ENCODE measurements at places on chromosomes 12 and 14.

DNA sequence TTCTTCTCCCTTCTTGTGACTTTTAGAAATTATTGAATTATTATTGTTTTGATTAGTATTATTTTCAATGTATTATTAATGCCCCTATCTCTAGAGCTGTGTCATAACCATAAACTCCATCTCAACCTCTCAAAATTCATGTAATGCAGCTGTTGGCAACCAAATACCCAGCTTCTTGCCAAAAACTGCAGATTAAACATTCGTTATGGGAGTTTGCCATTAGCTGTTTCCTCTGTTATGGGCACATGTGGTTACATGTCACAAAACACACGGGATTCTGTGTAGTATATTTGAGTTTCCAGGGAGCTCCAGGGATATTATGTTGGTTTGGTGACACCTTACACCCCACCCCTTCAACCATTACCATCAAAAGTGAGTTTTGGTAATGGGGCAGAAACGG, 2.8 kb upstream of the ALX1 start:
- DNase-seq = no peak

DNA sequence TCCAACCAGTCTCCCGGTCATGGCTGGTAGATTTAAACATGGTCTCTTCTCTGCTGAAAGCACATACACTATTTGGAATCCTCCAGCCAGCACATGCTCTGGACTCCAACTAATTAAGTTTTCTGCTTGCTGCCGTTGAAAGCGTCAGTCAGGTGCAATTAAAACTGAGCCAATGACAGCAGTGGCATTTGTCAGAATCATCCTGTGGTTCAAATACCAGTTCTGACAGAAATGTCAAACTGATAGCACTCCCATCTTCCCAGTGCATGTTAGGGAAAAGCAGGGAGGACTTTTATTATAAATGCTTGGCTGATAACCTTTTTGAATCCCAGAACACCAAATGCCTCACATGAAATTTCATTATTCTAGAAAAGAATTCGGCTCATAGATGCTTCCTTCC, 401.8 kb downstream of the PDZRN4 start:
- no peak for DNase-seq

- DNase-seq = no peak
Observed at GRCh38 chr12:115569345-115570068, 708.0 kb downstream of the MED13L start.

DNA sequence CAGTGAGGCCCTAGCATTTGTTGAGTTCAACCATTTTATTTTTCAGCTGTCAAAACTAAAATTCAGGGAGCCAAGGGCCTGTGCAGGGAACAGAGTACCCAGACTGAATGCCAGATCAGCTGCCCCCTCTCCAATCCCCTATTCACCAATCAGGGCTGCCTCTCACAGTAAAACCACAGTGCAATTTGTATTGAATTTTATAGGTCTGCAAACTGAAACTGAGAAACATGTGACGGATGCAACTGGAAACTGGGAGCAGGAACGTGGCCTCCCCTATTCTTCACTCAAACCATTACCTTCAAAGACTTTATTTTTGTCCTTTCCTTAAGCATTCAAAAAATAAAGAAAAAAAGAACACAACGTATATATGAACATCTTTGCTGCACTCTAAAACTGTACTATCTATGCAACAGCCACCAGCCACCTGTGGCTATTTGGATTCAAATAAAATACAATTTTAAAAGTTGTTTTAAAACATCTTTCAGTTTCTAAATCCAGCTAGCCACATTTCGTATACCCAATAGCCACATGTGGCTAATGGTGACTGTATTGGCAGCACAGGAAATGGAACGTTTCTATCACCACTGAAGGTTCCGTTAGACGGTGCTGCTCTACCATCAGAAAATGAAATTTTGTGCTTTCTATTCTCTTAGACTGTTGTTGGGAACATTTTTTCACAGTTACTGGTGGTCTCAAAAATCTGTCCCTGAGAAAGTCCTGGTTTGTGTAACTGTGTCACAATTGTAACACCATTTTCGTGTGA, 371.3 kb upstream of the FAR2 start:
- no peak for DNase-seq

- DNase-seq = no peak
Observed at GRCh38 chr14:75022655-75023054, 19.9 kb downstream of the EIF2B2 start.

DNA sequence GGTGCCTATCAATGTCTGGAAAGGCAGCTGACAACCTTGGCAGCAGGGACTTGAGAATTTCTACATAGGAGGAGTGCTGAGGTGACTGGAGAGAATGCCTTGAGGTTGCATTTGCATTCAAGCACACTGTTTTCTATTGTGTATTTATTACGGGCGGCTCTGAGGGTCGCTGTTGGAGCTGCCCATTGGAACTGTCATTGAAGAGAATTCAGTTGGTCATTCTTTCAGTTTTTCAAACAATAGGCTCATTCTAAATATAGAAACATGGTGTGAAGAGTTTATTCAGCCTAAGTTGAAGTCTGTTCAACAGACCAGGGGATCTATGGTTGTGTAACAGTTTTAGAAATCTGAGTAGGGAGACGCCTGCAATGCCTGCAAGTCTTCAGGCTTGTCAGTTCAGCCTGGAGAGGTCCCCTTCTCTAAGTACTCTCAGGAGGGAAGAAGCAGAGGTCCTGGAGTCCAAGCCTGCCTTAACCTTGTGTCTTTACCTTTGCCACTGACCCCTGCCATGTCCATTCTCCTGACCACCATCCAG, 9.8 kb upstream of the ABHD12B start:
- no peak for DNase-seq

DNA sequence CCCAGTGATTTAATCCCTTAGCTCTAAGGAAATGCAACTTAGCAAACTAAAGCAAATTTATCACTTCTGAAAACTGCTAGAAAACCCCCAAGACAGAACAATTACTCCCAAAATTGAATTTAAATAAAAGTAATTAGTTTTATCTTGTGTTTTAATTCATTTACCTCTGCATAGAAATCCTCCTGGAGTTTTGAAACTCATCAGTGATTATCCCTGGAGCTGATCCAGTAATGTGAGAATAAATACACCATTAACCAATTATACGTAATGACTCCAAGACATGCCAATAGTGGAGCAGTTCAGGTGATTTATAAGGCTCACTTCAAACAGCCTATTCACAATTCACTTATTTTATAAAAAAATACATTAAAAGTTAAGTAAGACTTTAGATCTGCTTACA, 855.3 kb upstream of the FLRT2 start:
- DNase-seq = no peak

DNA sequence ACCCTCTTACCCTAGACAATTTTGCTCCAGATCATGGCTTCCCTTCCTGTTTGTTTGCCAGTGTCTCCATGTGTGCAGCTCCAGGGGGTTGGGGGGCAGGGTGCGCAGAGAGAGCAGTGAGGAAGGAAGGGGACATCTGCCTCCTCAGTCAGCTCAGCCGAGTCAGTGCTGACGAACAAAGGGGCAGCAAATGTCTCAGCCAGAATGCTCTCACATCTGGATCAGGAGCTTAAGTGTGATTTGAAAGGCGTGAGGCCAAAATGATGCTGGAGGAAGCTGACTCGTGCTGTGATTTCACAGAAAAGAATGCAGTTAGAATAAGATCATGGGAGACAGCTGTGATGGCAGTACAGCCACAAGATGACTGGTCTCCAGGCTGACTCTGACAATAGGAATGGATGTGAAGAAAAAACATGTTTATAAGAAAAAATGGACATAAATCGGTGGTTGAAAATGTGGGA, 27.1 kb upstream of the CDK17 start:
- no peak for DNase-seq

DNA sequence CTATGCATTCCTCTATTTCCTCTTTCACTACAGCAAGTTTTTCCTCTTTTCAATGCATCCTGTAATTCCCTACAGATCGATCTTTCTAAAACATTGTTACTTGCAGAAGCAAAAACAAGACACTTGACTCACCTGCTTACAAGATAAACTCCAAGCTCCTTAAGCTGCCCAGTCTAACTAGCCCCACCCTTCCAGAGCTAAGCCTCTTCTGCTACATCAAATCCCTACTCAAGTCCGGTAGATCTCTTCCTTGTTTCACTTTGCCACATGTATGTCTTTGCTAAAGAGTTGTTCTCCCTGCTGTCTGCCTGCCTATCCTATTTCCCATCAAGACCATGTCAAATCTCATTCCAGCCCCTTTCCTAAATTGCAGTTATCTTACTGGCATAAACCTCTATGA, 724.8 kb downstream of the C12orf50 start:
- no peak for DNase-seq

GRCh38 chr12:91172096-91172495, 10.5 kb downstream of the DCN start:
- DNase-seq = no peak

DNA sequence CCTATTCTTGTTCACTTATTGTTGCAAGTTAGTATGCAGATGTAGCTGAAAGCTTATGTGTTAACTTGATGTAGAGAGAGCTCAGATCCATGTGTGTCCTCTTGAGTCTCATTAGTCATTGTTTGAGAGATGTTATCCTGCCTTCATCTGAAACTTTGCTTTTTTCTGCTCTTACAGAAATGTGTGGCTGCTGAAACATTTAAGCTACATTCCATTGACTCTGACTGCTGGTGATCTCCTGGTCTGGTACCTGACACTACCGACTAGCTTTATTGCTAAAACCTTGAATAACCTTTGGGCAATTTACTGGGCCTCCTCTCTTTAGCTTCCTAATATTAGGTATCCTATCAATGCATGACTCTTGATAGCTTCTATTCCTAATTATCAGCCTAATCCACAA, 705.6 kb upstream of the FOXG1 start:
- no peak for DNase-seq

- no peak for DNase-seq
Observed at GRCh38 chr12:40970320-40970907, 217.7 kb upstream of the PDZRN4 start.

DNA sequence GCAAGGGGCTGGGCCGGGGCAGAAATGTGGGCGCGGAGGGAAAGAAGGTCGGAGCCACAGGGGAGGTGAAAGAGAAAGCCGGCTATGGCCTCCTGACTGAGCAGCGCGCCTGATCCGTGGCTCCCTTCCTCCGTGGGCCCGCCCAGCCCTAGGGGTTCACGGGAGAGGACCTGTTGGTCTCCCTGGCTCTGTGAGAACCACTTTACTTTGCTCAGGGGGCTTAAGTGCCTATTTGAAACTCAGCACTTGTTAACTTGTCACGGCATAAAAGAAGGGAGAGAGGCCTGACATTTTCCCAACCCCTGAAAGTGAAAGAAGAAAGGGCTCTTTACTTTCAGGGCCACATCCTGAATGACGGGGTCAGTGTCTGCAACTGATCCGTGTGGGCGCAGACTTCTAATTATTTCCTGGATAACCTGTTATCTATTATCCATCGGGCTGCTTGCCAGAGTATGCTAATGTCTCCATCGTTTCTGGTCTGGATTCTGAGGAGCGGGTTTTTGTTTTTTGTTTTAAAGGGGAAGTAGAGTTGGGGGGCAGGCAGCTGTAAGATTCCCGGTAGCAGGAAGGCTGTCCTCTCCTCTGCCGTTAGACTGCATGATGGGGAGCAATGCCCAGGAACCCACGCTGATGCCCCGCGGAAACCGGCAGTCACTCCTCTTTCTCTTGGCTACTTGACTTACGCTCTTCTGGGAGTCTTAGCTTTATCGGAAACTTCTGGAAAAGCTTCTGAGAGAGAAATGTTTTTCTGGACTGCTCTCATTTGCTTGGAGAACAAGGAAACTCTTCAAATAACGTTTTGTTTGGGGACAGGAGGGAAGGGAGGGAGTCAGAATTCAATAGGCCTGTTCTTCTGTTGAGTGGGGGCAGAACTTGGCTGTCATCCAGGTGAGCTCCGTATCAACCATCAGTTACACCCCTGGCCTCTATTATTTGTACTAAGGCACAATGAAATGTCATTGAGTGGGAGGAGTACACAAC, 127.7 kb upstream of the MAX start:
- DNase-seq = no peak

GRCh38 chr12:124428136-124428791, 133.4 kb downstream of the RFLNA start:
- no peak for DNase-seq

- no peak for DNase-seq
Observed at GRCh38 chr14:100667656-100668055, 59.0 kb upstream of the DLK1 start.

GRCh38 chr12:121942145-121942718, 23.8 kb downstream of the CFAP251 start:
- no peak for DNase-seq

GRCh38 chr12:101779200-101779599, 39.9 kb upstream of the SYCP3 start:
- no peak for DNase-seq

DNA sequence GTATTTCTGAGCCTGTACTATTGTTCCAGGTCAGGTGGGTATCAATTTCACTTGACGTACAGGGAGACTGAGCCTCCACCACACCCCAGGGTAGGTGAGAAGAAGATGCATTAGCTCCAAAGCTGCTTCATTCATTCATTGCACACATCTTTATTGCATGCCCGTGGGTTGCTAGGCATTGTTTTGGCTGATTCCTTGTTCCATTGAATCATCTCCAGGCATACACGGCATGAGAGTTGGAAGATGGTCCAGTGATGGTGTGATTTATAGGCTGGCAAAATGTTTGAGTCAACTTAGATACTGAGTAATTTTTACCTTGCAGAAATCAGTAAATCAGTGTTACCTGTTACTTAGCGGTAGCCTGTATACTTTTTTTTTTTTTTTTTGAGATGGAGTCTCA, 21.2 kb downstream of the KLC1 start:
- no peak for DNase-seq

DNA sequence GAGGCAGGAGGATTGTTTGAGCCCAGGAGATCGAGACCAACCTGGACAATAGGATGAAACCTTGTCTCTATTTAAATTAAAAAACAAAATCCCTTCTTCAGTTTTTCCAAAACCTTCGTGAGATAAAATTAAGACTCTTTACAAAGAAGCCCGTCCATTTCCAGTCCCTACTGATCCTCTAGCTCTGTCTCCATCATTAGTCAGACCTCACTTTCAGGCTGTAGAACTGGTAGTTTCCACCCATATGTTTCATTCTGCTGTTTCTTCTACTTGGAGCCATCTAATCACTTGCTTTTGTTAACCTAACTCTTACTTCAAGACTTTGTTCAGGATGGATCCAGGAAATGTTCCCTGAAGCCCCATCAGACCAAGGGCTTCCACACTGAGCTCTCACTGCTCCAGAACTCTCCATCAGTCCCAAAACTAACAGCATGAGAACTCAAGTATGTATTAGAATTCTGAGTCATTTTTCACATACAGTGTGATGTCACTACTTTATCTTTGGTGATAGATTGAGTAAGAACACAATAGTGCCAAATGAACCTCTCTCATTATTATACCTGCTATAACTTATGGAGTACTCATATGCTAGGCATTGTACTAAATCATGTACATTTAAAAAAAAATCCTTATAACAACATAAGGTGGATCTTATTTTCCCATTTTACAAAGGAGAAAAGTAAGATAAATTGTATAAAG, 90.8 kb downstream of the PRICKLE1 start:
- DNase-seq = no peak

GRCh38 chr12:51484119-51484518, 59.5 kb downstream of the SLC4A8 start:
- DNase-seq = no peak

- no peak for DNase-seq
Observed at GRCh38 chr12:47400266-47400665, 305.6 kb downstream of the RPAP3 start.

- no peak for DNase-seq
Observed at GRCh38 chr14:26820138-26820537, 222.3 kb upstream of the NOVA1 start.

- no peak for DNase-seq
Observed at GRCh38 chr14:23160924-23161522, 22.4 kb downstream of the SLC7A8 start.
